Cerebellar nuclear complex (tissue), 1 donor: ENCODE measurements at places on chromosomes 1 and 21.

DNA sequence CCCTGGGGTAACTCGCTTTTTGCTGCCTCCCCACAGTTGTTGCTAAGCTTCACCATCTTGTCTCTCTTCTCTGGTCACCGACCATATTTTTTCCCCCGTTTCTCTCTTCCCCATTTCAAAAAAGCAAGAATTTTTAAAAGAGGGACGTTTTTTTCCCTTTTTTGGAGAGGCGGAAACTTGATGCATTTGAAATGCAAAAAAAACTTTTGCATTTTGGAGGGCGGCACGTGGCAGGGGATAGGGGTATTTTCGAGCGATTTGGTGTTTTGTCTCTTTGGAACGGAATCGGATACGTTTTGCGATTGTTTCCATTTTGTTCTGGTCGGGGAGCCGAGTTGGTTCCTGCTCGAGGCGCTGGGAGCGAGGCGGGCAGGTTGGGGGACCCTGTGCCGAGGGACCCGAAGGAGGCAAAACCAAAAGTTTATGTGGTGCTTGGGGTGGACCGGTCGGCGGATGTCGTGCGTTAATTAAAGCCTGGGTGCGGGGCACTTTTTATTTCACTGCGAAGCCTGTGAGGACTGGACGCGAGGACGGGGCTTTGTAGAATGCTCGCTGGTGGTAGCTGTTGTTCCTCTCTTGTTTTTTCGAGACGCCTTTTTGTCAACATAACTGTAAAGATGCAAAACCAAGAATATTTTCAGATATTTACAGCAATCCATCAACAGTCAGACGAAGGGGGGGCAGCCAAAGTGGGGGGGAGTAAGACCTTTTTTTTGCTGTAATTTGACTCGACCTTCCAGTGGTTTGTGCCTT, 884 bp downstream of the H3-3A start:
- DNase-seq = no peak

GRCh38 chr21:26100573-26100972, 70.0 kb downstream of the APP start:
- no peak for DNase-seq

DNA sequence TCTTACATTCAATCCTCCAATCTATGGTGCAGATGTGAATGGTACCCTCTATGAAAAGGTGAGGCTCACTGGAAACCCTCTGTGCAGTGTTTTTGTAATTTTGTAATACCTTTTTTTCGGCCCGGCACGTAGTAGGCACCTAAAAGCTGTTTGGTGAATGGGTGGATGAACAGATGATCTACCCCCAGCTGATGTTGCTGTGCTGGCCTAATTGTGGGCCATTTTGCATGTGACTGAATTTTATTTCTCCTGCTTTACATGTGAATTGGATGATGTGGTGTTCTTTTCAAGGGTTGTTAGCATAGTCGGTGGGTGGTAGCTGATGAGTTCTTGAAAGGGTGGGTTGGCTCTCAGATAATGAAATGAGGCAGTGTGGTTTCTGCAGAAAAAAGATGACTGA, 10.4 kb downstream of the KDM4A start:
- no peak for DNase-seq

GRCh38 chr1:227953022-227953412, 5.3 kb upstream of the WNT9A start:
- DNase-seq = no peak

DNA sequence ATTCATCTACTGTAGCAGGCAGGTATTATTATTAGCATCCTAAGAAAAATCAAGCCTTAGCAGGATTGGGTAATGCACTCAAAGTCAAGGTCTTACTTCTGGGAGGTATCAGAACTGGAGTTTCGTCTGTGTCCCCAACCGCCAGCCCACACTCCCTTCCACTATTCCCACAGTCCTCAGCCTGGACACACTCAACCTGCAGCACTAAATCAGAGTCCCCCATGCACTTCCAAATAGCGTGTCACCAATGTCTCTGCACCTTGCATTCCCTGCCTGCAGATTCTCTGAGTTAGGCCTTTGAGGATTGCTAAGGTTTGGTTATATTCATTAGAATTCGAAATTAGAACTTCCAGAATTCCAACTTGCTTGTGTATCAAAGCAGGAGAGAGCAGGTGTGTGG, 3.9 kb downstream of the LYPD8 start:
- no peak for DNase-seq

DNA sequence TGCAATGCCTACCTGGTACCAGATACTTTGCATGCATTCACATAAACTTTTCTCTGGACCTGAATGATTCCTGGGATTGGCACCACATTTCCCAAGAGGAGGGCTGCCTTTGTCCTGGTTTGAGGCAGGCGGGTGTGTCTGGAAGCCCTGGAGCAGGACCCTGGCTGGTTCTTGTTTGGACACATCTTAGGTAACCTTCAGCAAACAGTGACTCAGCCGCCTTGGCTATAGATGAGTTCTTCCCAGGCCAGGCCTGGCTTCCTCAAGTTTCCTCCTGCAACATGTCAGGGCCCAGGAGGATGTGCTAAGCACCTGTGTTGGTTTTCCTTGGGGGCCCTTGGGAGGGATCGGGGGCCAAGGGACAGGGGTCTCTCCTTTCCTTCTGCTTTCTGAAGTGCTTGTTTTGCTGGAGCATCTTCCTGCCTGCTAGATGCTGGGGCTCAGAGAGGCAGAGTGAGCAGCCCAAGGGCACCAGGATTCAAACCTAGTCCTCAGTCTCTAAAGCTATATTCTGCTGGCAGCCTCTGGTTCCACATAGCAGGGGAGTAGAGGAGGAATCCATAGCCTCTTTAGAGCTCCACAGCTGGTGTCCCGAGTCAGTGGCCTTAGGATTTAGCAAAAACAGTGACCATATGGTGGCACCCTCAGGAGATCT, 38.2 kb downstream of the PAX7 start:
- no peak for DNase-seq

GRCh38 chr1:31238612-31238985, 1.1 kb downstream of the NKAIN1 start:
- DNase-seq = no peak

- no peak for DNase-seq
Measured at GRCh38 chr21:37562920-37563640, 196.5 kb downstream of the DYRK1A start.

GRCh38 chr1:118339400-118340124, 154.5 kb upstream of the SPAG17 start:
- DNase-seq = no peak

DNA sequence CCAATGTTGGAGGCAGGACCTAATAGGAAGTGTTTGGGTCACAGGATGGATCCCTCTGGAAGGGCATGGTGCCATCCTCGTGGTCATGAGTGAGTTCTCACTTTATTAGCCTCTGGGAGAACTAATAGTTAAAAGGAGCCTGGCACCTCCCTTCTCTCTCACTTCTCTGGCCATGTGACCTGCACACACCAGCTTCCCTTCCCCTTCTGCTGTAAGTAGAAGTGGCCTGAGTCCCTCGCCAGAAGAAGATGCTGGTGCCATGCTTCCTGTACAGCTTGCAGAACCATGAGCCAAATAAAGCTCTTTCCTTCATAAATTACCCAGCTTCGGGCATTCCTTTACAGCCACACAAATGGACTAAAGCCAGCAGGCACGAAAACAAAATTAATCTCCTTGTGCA, 23.6 kb downstream of the ACOT7 start:
- no peak for DNase-seq

DNA sequence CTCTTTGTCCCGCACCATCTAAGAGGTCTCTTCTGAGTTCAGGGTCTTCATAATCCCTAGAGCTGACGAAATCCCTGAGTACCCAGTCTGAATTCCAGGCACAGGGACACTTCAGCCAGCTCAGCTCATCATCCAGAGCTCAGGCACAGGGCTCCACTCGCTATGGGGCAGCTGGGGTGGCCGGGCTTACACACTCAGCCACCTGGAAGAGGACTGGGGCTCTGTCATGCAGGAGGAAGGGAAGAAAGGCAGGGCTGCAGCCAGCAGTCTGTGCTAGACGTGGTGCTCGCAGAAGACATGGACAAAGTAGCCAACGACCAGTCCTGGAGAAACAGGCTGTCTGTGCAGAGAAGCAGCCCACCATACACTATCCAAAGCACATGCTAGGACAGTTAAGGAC, 88.5 kb downstream of the POFUT2 start:
- DNase-seq = no peak

GRCh38 chr1:214123061-214123784, 135.4 kb downstream of the PROX1 start:
- DNase-seq = no peak

- DNase-seq = no peak
Measured at GRCh38 chr1:177897281-177897997, 72.4 kb downstream of the SEC16B start.

DNA sequence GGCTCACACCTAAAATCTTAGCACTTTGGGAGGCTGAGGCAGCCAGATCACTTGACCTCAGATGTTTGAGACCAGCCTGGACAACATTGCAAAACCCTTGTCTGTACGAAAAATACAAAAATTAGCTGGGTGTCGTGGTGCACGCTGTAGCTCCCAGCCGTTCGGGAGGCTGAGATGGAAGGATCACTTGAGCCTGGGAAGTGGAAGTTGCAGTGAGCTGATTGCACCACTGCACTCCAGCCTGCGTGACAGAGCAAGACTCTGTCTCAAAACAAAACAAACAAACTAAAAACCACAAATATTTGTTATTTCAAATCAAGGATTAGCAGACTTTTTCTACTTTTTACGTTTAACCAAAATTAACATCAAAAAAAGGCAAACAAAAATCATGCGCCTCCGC, 31.3 kb downstream of the INKA2 start:
- DNase-seq = no peak

GRCh38 chr1:53575141-53575954, 116.1 kb downstream of the DMRTB1 start:
- no peak for DNase-seq

DNA sequence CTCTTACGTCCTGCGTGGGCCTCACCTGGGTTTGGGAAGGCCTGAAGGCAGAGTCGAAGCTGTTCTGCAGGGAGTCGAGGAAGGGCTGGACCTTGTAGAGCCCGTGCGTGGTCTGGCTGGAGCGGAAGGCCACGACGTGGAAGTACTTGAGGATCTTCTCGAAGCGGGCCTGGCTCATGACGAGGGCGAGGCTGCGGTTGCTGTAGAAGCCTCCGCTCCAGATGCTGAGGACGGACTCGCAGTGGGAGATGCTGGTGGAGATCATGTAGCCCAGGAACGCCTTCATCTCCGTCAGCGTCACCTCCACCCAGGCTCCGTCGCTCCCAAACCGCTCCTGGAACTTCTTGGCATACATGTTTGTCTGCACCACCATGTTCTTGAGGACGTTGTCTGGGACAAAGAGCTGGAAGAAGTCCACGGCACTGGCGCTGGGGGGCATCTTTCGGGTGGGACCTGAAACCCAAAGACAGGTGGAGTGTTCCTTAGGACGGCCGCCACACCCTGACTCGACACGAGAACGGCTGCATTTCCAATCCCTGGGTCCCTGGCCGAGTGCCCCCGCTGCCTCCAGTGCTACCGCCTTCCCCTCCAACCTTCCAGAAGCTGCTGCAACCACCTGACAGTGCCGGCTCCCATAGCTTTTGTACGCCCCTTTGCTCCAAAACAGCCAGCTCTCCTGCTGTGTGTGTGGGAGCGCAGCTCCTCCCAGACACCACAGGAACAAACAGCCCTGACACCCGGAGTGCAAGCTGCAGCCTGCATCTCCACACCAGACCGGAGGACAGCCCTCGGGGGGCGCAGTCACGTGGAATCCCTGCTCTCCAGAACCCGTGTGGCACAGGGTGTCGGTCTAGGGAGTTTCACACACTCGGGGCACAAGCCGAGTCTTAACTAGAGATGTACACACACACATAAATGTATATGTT, 69.0 kb downstream of the PGBD5 start:
- DNase-seq = no peak

DNA sequence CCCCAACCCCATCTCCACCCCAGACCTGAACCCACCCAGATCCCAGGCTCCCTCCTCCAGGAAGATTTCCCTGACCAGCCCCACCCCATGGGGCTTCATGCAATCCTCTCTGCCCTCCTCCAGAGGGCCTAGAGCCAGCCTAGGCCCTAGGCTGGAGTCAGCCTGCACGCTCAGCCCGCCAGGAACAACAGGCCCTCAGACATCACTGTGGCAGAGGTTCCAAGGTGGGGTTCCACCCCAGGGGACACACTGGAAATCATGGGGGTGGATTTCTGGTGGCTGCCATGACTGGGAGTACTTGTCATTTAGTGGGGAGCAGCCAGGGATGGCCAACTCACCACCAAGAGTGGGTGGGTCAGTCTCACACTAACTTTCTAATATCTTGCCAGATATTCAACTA, 122.0 kb downstream of the GLIS1 start:
- DNase-seq = no peak

DNA sequence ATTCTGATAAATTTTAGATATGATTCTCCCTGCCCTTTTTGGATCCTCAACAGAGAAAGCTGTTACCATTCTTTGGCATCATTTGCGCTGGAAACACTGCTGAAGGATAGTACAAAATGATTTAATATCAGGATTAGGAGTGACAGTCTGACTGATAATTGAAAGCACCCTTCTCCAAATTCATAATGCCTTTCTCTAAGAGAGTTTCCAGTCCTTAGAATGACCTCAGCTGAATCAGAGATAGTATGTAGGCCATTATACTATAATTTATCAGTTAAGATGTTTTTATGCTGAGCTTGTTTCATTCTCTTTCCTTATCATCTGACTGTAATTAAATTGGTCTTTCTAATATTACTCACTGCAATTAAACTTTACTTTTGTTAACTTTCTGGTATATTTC, 166.7 kb downstream of the ZNF326 start:
- no peak for DNase-seq

DNA sequence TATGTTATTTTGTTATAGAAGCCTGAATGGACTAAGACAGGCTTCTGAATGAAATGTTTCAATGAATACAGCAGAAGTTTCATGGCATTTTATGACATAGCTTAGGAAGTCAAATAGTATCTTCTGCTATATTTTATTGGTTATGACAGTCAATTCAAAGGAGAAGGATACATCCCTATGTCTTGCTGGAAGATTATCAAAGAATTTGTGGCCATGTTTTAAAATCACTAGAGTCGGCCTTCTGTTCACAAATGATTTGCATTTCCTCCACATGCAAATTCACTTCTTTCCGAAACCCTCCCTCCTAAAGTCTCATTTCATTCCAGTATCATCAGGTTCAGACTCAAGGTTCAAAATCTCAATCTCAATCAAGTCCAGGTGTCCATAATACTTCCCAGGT, 679.2 kb upstream of the ADAMTS5 start:
- DNase-seq = no peak

DNA sequence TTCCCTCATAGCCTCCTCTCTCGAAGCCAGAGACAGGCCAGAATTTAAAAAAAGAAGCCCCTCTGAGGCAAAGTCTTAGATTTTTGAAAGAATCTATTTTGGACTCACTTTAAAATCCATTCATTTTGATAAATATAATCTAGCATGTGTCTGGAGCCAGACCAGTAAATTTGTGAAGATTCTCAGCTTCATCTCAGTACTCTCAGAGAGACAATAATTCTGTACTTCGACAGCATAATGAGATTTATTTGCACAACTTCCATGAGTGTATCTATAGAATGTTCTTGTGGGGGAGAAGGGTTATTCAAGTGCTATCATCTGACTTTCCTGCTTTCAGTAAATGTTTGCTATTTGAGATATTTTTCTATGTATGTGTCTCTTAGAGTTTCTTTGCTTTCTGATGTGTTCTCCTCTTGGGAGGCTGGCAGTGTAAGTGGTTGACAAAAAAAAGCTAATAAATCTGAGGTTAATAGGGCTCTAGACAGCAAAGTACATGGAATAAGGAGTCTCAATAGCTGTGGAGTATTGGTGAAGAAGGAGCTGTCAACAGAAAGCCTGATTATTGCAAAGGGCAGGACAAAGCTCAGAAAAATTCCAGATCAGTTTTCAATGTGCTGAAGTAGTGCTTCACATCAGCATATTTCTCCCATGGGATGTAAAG, 223.0 kb downstream of the PTBP2 start:
- DNase-seq = no peak

GRCh38 chr1:108201687-108202086, 1.5 kb upstream of the SLC25A24 start:
- DNase-seq = no peak

- DNase-seq = no peak
Measured at GRCh38 chr1:46019348-46019747, 113.1 kb downstream of the PIK3R3 start.
